ENCODE measurements at places on chromosomes 4 and X.

- no peak for DNase-seq
Measured at GRCh38 chrX:23494741-23495140, 160.1 kb downstream of the PTCHD1 start.

- no peak for DNase-seq
Measured at GRCh38 chr4:6331018-6331417, 61.4 kb downstream of the WFS1 start.

GRCh38 chrX:40068048-40068447, 29.7 kb downstream of the BCOR start:
- DNase-seq: peak; percentile 15

GRCh38 chrX:39944416-39944815, 153.3 kb downstream of the BCOR start:
- no peak for DNase-seq

DNA sequence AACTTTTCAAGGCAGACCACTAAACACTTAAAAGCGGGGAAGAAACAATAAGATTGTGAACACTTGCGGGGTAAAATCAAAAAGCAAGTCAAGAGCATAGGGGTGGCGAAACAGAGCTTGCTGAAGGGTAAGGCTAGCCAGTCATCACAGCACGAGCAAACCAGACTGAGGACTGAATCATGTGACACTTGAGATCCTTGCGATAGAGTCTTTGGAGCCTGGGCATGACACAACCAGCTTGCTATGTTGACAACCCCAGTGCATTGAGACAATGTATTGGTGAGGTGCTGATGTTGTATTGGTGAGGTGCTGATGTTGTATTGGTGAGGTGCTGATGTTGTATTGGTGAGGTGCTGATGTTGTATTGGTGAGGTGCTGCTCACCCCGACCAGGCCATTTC, 72.3 kb downstream of the SLIT2 start:
- no peak for DNase-seq

- no peak for DNase-seq
Measured at GRCh38 chr4:184386271-184386781, 88.0 kb downstream of the IRF2 start.

DNA sequence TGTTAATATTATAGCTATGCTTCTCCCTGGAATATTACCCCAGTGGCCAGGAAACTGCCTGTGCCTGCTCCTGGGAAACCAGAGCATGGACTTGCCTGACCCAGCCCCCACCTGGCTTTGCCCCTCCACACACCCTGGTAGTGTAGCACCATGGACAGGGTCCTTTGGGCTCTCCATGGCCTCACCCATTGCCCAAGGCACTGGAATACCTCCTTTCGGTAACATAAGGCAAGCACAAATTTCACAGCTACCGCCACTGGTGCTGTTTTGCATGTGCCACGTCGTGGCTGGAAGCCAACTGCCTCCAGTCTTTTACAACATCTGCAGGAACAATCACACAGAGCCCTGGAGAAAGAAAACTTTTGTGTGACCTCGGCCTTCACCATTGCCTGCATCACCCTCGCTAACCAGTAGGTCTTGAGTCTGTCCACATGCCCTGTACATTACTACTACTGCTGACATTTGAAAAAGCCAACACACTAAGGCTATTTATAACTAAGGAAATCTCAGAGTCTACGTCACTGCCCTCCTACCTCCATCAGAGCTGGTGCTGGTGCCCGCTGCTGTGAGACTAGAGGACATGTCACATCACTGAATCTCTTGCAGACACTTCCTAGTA, 47.7 kb downstream of the HPGD start:
- DNase-seq: no peak

GRCh38 chr4:70365479-70365878, 4.9 kb downstream of the SMR3A start:
- peak; percentile 11 for DNase-seq

DNA sequence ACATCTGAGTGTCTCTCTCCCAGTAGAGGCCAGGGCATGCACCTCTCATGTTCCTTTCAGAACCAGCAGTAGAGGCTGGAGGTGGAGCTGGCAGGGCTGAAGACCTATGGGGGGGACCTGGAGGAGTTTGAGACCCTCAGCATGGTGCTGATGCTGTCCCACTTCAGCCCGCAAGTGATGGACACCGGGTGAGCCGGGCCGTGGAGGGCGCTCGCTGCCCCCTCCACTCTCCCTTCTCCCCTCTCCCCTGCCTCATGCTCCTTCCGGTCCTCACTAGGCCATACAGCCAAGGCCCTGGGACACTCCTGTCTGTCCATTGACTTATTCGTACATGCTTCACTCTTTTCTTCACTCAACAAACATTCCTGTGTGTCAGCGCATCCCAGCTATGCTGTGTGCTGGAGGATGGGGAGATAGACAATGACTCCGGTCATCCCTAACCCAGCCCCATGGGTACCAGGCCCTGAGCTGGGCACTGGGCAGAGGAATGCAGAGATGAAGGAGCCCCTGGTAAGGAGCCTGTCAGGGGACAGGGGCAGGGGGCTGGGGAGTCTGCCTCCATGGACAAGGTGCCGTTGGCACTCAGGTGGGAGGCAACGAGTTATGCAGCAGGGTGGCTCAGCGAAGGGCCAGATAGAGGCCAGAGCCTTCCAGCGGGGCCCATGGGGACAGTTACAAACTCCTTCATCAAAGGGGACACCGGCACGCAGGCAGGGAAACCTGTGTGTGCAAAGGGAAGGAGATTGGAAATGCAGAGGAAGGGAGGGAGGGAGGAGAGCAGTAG, 28.4 kb upstream of the WFS1 start:
- no peak for DNase-seq

DNA sequence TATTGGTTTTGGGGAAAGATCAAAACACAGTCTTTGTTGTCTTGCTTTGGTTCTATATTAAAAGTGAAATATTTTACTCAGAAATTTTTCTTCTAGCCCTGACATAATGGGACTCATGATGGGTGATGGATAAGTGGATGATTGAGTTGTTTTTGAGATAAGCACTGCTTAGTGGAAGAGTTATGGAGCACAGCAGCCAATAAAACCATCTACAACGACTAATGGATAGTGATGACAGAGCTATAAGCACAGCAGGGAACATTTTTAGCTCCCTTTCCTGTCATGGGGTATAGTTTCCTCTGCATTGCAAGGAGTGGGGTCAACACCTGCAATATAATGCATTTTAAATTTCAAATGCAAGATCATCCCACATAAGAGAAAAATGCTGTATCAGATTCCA, 812.4 kb downstream of the STPG2 start:
- no peak for DNase-seq

DNA sequence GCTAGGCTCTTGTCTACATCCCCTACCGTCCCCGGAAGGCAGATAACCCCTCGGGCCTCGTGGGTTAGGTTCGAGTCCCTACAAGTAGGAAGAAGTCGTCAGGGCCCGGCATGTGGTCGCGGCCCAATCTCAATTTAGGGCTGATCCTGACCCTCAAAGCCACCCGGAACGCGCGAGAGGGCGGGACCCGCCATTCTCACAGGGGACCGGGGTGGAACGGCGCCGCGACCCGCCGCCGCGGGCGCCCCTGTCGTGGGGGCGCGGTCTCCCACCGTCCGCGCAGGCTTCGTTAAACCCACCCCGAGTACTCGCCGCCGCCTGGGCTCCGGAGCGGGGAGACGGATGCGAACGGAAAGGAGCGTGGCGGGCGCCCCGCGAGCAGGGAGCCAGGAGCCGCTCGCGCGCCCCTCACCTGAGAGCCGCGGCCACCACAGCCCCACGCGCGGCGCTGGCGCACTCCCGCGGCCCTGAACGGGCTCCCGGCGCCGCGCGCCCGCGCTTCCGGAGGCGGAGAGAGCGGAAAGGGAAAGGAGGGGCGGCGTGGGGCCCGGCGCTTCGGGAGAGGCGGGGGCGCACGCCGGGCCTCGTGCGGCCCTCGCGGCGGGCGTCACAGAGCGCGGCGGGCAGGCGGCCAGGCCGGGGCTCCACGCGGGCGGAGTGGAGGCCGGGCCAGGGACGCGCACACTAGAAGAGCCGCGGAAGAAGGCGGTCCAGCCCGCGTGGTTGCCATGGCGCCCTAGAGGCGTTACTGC, at the start of gene CFAP97:
Gene CFAP97, minus strand, starts transcription at position 515 of the 752 bp plus-strand sequence. CDS start 12,804 bp downstream, outside the sequence.
- peak; percentile 29 for DNase-seq

DNA sequence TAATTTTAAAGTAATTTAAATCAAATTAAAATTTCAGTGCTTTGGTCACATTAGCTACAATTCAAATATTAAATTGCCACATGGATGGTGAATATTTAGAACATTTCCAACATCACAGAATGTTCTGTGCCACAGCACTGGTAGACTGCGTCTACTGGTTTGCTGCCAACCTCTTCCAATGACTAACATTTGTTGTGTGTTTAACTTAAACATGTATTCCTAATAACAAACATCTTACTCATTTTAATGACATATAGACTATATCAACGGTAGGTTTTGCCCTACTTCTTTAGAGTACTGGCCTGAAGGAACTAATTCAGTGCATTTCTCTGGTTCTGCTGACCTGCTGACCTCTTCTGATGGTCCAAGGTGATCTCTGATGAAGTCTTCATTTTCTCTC, 157.6 kb downstream of the DCK start:
- no peak for DNase-seq

- no peak for DNase-seq
Measured at GRCh38 chr4:52852041-52852440, 10.1 kb upstream of the RASL11B start.

DNA sequence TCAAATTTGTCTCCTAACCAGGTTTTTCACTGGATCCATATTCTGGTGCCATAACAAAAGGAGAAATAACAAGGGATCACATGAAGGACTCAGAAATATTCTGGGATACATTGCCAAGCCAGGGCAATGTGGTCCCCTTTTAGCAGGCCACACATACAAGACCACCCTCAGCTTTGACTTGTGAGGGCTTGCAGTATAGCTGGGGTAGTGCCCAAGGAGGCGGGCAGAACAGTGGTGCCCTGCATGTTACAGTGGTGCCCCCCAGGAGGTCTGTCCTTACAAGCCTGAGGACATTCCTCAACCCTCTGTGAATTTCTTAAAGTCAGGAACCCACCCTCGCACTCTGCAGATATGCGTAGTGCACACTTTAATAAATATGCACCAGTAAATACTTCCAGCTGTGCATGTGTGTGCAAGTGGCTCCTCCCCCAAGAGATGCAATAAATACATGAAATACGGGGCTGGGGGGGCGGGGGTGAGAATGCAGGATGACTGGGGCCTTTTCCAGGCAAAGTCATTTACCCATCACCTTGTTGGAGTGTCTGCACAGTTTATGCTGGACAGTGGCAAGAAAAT, 34.4 kb upstream of the TBL1X start:
- DNase-seq: no peak

- DNase-seq: peak; percentile 56
Measured at GRCh38 chr4:77432717-77433417, 172.8 kb upstream of the CXCL13 start.

GRCh38 chr4:71269233-71269632, 69.6 kb upstream of the SLC4A4 start:
- DNase-seq: no peak

- DNase-seq: no peak
Measured at GRCh38 chr4:151664289-151664688, 96.5 kb downstream of the GATB start.

GRCh38 chrX:8377041-8377440, 87.6 kb upstream of the VCX3B start:
- no peak for DNase-seq

GRCh38 chrX:16722481-16722880, 3.1 kb downstream of the SYAP1 start:
- DNase-seq: no peak

GRCh38 chrX:65241059-65241721, 264.9 kb upstream of the ZC4H2 start:
- DNase-seq: no peak

DNA sequence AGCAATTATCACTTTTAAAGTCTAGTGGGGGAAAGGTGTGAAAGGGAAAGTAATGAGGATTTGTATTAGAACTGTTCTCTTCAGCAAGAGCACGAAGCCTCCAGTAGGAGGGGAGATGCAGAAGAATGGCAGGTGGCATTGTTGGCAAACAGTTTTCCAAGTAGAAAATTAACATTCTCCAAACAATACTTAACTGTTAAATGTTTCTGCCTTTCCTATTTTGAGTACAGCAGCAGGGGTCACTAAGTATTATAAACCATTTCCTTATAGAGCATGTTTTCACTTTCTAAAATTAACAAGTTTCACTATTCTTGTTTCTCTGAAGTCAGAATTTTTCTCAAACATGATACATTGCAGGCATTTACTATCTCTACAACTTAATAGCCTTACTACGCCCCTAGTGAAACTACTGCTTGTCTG, 58.7 kb downstream of the LEF1 start:
- DNase-seq: no peak

DNA sequence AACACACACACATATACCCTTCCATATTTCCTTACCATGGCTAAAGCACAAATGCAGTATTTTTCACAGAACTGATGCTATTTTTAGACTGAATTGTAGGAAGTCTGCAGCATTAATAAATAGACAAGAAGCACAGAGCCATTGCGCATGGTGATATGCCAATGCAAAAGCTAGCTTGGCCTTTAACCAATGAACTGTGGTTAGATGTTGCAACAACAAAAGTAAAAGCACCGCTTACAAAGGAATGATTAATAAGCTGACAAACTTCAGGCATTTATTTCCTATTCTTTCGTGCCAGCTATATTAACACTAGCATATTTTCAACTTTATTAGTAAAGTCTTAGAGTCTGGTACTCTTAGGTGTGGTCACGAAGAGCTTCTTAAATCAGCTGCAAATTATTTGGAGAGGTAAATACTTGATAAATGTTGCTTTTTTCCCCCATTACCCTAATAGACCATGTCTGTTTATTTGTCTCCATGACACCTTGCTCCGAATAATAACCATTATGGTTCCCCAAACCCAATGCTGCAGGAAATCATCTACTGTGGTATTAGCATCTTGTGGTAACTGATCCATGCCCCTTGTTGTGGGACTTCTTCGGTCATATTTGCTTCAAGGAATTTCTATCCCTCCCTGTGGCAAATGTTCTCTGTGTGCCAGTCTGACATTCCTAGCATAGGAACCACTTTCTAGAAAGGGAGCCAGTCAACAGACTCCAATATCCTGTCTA, 306.1 kb upstream of the TAPT1 start:
- no peak for DNase-seq

DNA sequence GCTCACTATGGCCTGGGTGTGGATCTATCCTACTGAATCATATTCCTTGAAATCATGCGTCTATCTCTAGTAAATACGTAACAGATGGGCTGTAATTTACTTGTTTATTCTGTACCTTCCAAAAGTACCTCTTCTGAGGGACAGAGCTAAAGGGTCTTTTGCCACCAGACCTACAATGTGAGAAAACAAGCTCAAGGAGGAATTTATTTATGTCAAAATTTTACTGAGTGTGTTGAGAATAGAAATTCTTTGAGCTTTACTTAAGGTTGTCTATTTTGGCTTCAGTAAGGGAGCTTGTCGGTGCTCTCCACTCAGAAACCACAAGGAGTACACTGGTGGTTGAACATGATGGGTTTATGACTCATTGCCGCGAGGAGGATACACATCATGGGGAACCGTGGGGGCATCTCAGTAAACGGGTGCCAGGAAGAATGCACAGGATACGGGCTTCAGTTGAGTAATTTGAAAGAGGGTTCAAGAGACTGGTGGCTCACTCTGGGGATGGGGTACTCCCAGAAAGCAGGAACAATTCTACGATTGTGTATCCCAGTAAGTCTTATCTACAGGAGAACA, 3.0 kb downstream of the ANK2 start:
- DNase-seq: peak; percentile 24
